ENCODE measurements at places on chromosomes 1 and 21.

DNA sequence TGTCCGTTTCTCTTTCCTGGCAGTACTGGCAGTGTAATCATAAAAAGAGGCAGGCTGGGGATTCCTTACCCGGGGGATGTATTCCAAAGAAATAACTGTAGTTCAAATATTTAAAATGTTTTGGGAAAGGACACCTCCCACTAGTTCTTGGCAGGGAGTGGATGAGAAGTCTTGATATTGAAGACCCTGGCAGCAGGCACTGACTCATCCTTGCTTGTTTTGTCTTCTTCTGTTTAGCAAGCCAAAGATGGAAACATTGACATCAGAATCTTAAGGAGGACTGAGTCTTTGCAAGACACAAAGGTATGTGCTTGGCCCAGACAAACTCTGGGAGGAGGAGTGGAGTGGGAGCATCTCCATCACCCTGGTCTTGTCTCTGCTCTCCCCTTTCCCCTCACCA lies 639 bp downstream of the IL20 start:
- DNase-seq: no peak

DNA sequence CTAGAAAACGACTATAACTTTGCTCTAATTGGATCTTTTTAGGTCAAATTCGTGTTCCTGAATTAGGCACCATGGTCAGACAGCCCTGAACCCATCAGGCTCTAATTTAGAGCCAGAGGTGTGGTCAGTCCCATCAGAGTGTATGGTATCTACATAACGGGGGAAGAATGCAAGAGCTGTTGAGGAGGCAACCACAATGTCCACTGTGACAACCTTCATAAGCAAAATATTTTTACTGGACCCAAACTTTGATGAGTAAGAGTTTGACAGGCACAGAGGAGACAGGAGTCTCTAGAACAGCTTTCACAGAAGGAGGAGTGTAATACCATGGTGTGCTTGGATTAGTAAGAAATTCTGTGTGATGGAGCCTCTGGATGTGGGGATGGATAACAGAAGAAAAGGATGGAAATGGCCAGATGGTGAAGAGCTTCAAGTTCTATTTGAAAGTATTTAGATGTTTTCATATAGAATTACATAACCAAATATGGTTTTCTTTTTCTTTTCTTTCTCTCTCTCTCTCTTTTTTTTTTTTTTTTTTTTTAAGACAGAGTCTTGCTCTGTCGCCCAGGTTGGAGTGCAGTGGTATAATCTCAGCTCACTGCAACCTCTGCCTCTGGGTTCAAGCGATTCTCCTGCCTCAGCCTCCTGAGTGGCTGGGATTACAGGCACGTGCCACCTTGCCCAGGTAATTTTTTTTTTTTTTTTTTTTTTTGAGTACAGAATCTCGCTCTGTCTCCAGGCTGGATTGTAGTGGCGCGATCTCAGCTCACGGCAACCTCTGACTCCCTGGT lies 24.9 kb downstream of the UBE2U start:
- no peak for DNase-seq

GRCh38 chr1:42380586-42381279 lies at the start of gene RIMKLA:
RIMKLA (plus strand) TSS chr1:42380792; CDS start chr1:42380935, 143 bp downstream.
- peak; percentile 27 for DNase-seq

GRCh38 chr1:172724765-172725613 lies 66.1 kb downstream of the FASLG start:
- no peak for DNase-seq

- DNase-seq: no peak
These were observed 19.9 kb upstream of the MAGOH start for GRCh38 chr1:53258216-53258615.

- DNase-seq: no peak
These were observed at the start of gene GCSAML for GRCh38 chr1:247548769-247549182. GCSAML (plus strand) TSS chr1:247549134; CDS start chr1:247549192, 58 bp downstream.

GRCh38 chr1:225962440-225962975 lies 21.5 kb upstream of the LEFTY2 start:
- peak; percentile 59 for DNase-seq

GRCh38 chr1:199981584-199981983 lies 45.9 kb upstream of the NR5A2 start:
- no peak for DNase-seq

- no peak for DNase-seq
These were observed 16.6 kb downstream of the GRIK3 start for GRCh38 chr1:37017720-37018119.

DNA sequence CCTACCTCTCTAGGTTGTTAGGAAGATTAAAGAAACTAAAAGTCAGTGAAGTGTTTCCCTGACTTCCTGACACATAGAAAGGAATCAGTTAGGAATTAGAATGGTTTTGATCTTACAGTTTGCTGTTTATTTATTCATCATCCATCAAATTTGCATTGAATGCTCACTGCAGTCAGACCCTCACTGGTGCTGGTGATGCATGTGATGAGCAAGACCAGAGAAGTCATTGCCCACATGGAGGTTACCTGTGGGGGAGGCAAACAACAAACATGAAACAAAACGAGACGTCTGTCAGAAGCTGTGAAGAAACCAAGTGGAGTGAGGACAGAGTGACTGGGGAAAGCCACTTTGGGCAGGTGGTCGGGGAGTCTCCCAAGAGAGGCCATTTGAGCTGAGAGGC lies 6.4 kb downstream of the CTPS1 start:
- no peak for DNase-seq

DNA sequence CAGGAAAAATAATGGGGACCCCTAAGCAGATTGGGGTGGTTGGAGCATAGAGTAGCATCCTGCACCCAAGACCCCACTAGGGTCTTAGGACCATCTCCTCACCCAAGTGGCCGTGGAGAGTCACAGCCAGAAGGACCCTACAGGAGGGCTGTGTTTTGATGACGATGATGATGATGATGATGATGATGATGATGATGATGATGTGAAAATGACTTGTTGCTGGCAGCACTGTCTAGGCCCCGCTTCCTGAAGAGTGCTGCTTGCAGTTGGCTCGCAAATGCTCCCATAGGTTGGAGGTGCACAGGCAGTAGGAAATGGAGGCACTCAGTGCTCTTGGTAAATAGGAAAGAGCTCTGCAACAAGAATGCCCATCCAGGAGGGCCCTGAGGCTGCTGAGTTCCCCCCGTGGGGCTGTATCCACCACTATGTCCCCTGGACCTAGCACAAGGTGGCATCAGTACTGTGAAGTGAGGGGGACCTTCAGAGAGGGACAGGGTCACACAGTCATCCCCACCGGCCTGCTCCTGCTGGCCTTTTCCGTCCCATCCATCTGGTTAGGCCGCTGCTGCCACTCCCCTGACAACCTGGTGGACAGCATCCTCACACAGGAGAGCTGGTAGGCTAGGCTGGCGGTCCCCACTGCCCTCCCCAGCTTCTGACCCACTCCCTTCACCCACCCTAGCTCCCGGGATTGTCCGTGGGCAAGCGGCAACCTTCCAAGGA lies 139.6 kb downstream of the FOXD2 start:
- no peak for DNase-seq

GRCh38 chr1:169107603-169108208 lies 1.2 kb downstream of the ATP1B1 start:
- no peak for DNase-seq

DNA sequence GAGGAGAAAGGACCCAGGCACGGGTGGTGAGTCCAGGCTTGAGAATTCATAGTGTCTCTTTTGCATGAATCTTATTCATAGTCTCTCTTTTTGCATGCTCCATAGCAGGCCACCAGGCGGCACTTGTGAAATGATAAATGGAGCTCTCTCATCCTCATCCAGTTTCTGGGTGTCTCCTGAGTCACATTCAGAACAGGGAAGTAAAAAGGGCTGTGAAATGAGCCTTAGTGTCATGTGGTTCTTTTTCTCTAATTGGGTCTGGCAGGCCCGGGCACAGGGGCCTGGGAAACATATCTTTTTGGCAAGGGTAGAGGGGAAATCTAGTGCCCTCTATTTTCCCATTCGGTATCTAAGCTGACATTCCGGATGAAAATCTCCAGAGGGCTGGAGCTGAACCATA lies 19.1 kb upstream of the NCF2 start:
- no peak for DNase-seq

DNA sequence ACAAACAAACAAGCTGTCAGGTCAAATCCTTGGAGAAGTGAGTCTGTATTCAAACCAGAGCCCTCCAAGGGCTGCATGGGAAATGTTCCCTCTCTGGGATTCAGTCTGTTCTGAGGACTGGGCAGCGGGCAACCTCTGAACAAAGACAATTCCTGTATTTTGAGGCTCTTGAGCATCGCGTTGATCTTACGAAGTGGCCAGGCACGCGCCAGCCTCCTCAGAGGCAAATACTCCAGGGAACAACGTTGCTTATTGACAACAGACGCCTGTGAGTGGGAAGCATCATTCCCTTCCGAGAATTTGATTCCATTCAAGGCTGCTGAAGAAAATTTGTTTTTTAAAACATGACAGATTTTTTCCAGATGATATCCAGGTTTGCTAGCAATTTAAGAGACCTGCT lies 20.0 kb upstream of the TACSTD2 start:
- DNase-seq: no peak

- DNase-seq: no peak
These were observed 15.2 kb downstream of the PLPPR4 start for GRCh38 chr1:99279525-99279924.

DNA sequence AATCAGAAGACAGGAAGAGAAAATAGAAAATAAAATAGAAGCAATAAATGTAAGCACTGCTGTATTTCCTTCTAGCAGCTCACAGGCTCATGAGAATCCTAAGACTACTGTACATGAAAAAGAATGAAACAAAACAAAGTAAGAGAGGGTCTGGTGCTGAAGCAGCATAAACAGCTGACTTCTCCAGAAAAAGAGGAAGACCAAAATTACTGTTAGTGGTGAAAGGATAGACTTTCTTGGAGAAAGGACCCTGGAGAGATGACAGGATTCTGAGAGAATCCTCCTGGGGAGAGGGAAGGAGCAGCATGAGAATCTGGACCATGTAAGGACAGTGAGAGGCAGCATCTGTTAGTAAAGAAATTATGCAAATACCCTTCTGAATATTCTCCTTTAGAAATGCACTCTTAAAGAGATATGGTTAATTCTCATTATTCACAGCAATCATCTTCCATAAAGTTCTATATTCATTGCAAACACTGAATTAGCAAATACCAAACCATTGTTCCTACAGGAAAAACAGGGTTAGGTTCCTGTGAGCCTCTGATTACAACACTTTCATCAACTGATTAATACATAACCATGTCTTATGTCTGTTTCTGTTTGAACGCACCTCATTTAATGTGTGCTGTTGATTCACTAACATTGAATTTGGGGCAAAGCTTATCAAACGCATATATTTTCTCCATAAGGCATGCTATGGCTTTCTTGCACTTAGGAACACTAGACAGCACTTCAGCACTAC lies 17.0 kb downstream of the SLC25A24 start:
- DNase-seq: no peak

DNA sequence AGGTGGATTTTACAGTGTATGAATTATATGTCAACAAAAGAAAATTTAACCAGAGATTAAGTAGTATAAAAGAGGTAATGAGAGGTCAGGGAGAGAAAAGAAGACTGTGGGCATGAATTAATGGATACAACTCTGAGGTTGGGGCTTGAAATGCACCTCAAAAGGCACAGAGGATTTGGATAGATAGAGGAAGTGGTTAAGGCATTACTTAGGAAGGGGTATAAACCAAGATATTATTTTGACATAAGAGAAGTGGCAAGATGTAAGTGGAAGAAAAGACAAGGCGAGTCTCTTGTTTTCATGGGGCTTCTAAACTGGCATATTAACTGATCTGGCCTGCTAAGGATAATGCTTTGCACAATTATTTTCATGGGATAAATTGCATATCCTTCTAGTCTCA lies 34.1 kb downstream of the RAP1A start:
- no peak for DNase-seq

GRCh38 chr1:186050360-186050759 lies 316.2 kb downstream of the HMCN1 start:
- no peak for DNase-seq

- DNase-seq: no peak
These were observed 64.8 kb downstream of the PLXNA2 start for GRCh38 chr1:208179263-208179816.

- no peak for DNase-seq
These were observed 155.0 kb upstream of the EDN2 start for GRCh38 chr1:41639332-41639936.

DNA sequence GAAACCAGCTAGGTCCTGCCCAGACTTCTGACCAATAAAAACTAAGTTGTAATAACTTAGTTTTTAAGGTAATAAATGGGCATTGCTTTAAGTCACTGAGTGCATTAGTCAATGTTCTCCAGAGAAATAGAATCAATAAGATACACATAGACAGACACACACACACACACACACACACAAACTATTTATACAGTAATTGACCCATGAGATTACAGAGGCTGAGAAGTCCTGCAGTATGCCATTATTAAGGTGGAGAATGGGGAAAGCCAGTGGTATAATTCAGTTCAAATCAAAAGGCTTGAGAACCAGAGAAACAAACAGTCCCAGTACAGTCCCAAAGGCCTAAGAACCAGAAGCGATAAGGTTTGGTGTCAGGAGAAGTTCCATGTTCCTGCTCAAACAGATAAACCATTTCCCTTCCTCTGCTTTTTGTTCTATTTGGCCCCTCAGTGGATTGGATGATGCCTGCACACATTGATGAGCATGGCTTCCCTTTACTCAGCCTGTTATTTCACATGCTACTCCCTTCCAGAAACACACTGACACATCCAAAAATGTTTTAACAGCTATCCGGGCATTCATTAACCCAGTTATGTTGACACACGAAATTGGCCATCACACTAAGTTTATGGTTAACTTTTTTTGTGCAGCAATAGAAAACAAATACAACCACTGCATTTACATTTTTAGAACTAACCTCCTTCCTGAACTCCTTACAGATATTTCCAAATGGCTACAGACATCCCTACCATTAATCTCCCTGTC lies 828.2 kb upstream of the NCAM2 start:
- DNase-seq: no peak

DNA sequence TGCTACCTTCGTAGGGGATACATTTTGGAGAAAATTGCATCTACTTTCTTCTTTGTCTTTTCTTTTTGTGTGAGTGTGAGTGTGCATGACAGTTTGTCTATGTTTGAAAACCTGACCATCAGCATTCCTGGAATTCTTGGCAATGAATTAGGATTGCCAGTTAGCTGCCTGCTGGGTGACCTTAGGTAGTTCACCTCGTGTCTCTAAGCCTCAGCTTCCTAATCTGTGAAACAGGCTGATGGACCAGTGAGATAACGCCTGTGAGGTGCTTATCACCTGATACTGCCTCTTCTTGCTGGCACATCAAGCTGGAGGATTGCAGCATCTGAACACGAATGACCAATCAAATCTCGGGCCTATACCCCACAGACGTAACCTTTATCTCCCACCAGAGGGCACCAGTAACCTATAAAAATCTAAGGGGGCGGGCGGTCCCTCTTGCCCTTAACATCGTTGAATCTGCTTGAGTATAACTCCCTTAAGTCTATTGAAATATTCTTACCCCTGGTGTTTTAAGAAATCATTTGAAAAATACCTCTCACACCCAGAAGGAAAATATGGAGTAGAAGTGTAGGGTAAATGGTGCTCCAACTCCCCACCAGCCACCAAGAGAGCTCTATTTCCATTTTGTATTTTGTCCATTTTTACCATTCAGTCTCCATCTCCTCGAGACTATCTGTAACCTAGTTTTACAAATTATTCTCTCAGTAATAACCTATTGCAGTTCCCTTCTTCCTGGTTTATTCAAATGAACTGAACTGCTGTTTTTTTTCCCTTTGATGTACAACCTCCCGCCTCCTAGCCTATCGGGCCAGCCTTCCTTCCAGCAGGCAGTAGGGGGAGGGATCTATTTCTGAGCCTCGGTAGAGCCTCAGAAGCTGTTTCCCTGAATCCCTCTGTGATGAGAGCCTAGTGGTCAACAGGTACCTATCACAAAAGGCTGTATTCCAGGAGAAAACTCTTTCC lies 49.7 kb downstream of the MDM4 start:
- peak; percentile 31 for DNase-seq

GRCh38 chr1:47663286-47663685 lies 225.4 kb downstream of the FOXD2 start:
- no peak for DNase-seq

- no peak for DNase-seq
These were observed 265.1 kb upstream of the CAMK1G start for GRCh38 chr1:209318181-209319056.
